ENCODE measurements at places on chromosomes 2 and 18.

GRCh38 chr2:14654835-14655282 is 22.3 kb downstream of the LRATD1 start:
- DNase-seq = no peak

DNA sequence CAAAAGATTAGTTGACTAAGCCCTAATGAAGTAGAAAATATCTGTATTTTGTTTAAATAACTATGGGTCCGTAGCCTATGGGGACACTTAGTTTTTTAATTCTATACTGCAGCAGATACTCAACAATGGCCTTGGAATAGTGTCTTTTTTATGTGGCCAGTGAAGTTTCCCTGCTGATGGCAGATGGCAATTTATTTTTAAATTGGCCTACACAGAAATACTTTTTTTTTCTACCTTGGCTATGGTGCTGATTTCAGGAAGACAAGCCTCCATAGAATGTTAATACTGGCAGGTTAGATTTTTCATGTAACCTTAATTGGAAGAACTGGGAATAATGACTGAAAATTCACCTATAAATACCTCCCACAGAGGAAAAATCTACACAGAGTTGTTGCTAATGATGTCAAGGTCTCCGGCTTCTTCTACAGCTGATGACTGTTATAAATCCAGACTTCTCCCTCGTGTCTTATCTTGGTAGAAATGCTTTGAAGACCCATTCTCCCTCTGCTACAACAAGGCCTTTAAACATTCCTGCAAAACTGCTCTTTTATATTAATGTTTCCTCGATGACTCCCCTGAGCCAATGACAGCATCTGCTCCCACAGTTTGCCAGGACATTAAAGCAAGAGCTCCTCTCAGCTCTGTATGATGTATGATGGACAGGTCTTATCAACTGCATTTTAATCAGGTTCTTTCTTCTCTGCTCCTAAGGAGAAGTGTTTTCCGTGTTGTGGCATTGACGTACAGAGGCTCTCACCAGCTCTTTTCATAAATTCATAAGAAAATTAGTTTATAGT is 29.1 kb upstream of the FAM98A start:
- DNase-seq = no peak

DNA sequence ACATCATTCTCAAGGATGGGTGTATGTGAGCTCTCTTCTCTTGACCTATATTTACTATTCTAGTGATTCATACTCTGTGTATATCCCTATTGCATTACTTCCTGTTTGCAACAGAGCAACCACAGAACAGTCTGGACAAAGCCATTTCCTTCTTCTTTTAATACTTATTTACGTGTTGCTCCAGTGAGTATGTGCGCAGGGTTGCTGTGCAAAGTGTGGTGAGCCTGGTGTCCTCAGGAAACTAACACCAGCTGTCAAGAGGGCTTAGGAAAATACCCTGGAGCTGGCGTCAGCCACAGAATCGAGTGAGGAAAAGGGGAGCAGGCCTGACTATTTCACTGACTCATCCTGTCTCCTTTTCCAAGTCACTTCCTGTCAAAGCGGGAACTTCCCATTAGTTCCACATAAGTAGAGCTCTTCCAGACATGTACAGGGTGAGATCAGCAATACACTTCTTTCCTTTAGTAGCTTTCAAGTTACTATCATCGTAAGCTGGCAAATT is 214.1 kb upstream of the COPS8 start:
- DNase-seq = peak; percentile 88

DNA sequence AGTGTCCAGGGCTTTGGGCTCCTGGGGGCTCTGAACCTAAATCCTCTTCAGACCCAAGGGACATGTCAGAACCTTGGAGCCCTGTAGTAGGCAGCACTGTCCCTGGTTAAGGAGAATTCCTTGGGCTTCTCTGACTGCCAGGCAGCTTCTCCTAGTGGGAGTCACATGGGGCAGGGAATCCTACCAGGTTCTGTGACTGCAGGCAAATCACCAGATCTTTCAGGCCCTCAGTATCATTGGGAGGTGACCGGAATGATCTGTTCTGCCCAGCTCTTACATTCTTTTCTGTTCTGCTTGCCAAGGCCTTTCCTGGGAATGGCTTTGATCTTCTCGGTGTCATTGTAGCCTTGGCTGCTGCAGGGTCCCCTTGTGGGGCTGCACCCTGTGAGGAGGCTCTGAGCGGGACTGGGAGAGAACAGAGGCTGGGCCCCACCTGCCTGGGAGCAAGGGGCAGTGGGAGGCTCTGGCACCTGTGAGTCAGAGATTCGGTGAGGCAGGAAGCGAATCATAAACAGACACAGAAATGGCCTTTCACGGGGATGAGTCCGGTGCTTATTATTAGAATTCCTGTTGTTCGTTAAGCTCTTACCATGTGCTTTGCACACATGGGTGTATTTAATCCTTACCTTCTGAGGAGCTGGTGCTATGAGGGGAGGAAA is 14.1 kb downstream of the CEP68 start:
- no peak for DNase-seq

DNA sequence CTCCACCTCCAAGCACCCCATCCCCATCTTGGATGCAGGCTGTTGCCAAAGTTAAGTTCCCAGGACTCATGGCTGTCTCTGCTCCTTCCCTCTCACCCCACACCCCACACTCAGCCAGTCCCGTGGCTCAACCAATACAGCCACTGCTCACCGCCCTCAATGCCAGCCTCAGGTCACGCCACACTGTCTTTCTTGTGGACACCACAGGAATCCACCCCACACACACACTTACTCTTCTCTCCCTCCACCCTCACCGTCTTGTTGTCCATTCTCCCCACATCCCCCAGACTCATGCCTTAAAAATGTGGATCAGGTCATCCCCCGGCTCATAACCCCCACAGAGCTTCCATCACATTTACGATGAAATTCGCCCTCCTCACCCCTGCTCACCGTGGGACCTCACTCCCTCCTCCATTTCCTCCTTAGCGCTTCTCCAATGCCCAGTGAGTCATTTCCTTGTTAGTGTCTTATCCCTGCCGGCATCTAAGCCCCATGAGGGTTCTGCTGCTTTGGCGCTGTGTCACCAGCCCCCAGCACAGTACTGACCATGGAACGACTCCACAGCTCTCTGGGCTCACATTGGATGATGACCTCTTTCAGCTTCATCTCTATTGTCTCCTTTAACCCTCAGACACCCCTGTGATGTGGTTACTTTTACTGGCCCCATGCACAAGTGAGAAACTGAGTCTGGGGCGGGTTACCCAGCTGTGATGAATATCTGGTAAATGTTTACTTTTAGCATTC is 13.8 kb downstream of the MLPH start:
- peak; percentile 100 for DNase-seq

GRCh38 chr2:37825586-37825985 is 99.5 kb upstream of the RMDN2 start:
- DNase-seq = no peak

- no peak for DNase-seq
Measured at GRCh38 chr2:65292461-65293011, 64.9 kb downstream of the ACTR2 start.

GRCh38 chr2:123958011-123958410 is 67.1 kb upstream of the CNTNAP5 start:
- no peak for DNase-seq

DNA sequence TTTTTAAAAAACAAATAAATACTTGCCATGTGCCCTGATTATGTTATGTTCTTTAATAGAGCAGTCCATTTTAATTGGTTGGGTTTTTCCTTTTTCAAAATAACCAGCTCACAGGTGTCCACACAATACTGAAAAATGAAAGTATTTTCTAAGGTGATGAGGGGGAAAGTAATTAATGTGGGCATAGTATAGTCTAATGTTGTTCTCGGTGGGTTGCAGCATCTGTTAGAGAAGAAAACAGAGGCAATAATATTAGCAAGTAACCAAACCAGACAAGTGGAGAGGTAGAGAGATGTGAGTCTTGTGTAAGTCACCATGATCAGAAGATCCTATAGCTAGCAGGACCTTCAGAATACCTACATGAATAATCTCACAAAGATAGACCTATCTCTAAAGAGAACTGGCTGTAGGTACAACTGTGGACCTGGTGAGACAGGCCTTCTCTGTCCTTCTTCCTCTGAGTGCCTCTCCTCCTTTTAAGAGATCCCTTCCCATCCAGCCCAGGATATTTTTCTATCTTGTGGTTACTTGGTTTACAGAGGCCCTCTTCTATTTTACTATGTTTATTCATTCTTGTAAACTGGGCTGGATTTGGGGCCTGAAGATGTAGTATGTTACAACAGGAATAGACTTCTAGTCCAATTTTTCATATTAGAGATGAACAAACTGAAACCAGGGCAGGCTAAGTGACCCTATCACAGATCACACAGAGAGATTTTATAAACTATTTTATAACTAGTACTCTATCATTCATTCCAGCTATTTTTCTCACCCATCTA is 67.1 kb upstream of the MSTN start:
- no peak for DNase-seq

GRCh38 chr2:239768031-239768790 is 256.9 kb downstream of the NDUFA10 start:
- DNase-seq = no peak

DNA sequence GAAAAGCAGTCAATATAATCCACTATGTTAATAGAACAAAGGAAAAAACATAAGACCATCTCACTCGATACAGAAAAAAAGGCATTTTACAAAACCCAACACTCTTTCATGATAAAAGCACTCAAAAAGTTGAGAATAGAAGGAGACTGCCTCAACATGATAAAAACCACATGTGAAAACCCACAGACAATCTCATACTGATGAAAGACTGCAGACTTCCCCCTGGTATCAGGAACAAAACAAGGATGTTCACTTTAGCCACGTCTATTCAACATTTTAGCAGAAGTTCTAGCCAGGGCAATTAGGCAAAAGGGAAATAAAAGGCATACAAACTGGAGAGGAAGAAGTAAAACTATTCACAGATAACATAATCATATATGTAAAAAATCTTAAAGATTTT is 285.9 kb downstream of the EIPR1 start:
- no peak for DNase-seq

DNA sequence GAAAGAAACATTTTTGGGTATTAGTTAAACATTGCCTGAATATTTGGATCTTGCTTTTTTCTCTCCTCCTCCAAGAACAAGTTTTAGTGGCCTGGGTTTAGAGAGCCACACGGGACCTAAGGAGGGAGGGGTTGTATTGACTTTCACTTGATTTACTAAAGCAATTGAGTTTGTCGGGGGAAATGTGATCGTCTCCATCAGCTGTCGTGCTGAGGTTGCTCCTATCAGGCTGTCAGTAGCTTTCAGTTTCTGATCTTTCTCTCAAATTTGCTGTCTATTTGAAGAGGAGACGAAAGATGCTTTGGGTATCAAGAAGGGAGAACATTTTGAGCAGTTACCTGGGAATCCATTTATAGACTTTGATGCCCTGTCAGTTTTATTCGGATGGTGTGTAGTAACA is 106.0 kb downstream of the SETBP1 start:
- DNase-seq = no peak

All from non-pigmented ciliary epithelial cell (primary cell).